ENCODE measurements at places on chromosomes 16 and 17.

DNA sequence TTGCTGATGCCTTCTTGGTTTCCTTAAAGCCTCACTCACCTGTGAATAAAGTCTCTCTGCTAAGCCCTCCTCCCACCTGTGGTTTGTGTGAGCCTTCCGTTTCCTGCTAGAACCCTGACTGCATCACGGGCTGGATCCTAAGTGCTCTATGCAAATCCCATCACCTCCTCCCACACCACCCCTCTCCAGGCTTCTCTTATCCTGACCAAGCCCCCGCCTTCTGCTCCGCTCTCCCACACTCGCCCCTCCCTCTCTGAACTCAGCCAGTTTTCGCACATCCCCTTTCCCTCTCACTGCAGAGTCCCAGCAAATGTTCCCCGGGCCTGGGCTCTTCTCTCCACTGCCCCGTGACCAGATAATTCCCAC, 51.8 kb downstream of the PIMREG start:
- peak; percentile 16 for DNase-seq

- no peak for DNase-seq
Measured at GRCh38 chr17:31050948-31051347, 43.8 kb upstream of the NF1 start.

- peak; percentile 58 for DNase-seq
Measured at GRCh38 chr16:68704232-68704867, 32.7 kb upstream of the CDH1 start.

GRCh38 chr16:17252064-17252463, 218.7 kb downstream of the XYLT1 start:
- no peak for DNase-seq

GRCh38 chr16:69003500-69003899, 102.0 kb upstream of the HAS3 start:
- no peak for DNase-seq

GRCh38 chr16:876523-877241, 76.1 kb upstream of the GNG13 start:
- no peak for DNase-seq

DNA sequence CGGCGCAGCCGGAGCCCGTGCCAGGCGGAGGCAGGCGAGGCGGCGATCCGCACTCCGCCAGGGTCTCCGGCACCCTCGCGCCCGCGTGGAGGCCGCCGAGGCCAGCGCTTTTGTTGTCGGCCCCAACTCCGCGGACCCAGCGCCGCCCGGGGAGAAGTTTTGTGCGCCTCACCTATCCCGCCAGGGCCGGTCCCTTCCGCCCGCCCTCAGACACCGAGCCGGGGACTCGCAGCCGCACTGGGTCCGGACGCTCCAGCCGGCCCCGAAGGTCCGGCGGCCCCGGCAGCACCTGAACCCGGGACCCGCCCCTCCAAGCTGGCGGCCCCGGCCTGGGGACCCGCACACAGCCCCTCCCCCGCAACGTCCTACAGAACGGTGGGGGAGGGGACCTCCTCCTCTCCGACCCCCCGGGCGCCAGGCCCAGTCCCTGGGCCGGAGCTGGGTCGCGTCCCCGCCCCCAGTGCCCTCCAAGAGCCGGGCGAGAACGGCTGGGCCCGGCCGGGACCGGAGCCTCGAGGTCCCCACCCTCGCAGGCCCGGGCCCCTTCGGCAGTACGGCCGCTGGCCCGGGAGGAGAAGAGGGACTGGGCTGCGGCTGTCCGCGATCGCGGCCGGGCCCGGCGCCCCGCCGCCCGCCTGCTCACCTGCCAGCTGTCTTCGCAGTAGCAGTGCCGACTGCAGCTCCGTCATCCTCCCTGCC, 698 bp downstream of the UBE2G1 start:
- DNase-seq = no peak

DNA sequence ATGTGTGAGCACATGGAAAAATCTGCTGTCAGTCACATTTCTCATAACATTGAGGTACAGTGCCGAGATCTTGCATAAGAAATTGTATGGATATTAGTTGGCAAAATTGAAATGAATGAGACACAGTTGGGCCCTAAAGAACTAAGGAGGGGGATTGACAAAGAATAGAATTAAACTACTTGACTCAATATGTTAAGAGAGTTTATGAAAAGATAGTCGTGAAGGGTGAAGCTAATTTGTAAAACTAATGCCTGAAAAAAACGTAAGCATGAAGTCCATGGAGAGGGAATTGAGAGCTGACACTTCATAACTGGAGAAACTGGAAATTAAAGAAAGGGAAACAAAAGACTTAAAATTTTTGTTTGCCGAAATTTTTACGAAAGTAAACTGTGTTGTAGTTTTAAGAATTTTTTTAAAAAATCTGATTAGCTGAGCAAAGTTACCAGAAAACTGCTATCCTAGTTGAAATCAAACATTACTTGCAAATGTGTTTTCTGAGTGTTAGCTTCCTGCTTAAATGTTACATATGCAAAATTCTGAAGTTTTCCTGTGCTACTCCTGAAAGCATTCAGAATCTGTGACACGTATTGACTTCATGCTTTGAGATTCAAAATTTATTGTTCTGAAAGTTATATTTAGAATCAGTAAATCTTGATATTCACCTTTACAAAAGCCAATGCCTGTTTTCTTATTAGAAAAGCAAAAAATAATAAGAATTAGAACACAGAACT, 239.9 kb downstream of the PHKB start:
- DNase-seq = no peak

GRCh38 chr16:80743273-80743672, 61.1 kb downstream of the CDYL2 start:
- DNase-seq = no peak

GRCh38 chr17:43427362-43428043, 28.7 kb downstream of the ARL4D start:
- no peak for DNase-seq

DNA sequence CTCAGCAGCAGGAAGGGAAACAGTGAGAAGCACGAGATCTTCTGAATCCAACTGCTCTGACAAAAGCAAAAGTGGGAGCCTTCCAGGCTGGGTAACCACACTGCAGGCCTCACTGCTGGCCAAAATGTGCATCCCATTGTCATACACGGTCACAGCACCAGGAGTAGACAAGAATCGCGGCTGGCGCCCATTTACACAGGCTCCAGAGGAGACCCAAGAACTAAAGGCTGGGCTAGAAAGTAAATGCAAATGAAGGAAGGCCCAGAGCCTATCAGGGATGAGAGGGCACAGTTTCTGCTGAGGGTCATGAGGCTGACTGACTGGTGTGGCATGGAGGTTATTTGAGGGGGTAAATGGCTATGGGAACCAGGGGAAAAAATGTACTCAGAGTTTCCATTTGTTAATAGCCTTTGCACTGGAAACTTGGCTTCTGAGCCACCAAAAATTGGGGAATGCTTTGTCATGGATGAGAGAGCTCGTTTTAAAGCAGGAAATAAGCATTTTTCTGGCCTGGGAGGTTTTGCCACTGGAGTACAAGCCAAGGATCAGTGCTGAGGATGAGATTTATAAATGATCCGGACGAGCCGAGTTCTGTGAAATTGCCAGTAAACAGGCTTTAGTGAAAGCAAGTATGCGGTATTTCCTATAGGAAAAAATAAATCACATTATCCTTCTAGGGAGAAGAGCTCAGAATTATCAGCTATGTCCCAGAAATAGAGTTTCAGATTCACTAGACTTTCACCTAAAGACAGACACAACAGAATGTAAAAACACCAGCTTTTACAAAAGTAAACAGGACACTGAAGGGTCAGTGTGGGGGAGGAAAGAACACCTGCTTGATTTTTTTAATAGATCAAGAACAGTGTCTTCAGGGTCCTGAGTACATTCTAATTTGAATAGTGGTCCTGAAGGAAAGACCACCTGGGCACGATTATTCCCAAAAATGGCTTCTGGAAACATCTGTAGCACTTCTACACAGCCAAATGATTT, 66.9 kb upstream of the GSG1L start:
- no peak for DNase-seq

GRCh38 chr16:54077050-54077821, 209.4 kb downstream of the IRX3 start:
- DNase-seq = no peak

- DNase-seq = no peak
Measured at GRCh38 chr16:411576-412265, 10.0 kb downstream of the DECR2 start.

DNA sequence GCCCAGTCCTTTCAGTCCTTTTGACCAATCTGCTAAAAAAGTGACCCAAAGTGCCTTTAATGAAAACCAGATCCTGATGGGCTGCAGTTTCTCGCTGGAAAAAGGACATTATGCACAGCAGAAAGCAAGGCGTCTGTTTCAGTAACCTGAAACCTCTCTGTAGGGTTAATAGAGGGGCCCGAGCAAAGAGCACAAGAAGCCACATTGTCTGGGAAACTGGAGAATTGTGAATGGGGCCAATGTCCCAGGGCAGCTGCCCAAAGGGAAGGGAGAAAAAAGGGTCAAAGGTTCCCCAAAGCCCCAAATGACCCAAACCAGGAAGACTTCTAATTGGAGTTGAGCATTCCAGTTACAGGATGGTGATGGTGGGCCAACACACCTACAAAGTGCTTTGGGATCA, 3.0 kb downstream of the OTOA start:
- no peak for DNase-seq

DNA sequence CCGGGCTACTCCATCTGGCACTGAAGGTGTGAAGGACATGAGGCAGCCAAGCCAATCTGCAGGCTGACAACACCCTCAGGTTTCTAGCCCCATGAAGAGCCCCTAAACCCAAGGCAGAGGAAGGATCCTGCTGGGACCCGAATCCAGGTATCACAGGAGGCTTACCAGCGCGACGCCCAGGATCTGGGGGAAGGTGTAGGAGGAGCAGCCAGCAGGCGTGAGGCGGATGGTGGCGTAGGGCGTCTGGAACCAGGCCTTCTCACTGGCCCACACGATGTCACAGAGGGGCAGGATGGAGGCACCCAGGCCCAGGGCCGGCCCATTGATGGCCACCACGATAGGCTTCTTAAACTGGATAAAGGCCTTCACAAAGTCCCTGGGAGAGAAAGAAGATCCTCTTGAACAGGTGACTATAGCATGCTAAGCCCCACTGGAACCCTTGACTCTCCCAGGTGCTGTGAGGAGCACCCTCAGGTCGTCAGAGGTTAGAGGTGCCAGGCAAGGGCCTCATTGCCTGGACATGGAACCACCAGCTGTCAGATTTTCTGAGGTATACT, 71.7 kb downstream of the DYNLRB2 start:
- DNase-seq = no peak

DNA sequence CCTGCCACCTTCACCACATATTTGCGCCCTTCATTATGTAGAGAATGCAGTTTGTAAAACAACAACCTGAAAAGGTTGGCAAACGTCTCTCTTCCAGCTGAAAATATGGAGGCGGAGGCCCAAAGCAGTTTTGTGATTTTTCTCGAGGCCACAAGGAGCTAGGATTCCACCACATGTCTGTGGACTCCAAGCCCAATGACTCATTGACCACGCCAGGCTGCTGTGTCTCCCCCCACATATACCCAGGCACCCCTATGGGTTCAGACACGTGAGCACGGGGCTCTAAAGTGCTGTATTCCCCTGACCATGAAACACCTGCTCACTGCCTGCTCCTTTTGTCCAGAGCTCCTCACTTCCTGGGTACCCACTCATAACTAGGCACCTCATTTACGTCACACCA, 121.4 kb upstream of the CDH5 start:
- no peak for DNase-seq

DNA sequence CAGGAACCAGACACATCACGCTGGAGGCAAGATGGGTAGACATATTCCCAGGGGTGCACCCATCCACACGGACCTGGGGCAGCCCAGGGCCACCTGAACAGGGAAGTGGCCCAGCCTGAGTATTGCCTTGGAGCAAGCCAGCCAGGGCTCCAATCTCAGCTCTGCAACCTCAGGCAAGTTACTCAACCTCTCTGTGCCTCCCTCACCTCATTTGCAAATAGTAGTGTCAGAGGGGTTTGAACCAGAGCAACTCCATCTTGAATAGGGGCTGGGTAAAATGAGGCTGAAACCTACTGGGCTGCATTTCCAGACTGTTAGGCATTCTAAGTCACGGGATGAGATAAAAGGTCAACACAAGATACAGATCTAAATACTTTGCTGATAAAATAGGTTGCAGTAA, 35.1 kb upstream of the SNN start:
- no peak for DNase-seq

DNA sequence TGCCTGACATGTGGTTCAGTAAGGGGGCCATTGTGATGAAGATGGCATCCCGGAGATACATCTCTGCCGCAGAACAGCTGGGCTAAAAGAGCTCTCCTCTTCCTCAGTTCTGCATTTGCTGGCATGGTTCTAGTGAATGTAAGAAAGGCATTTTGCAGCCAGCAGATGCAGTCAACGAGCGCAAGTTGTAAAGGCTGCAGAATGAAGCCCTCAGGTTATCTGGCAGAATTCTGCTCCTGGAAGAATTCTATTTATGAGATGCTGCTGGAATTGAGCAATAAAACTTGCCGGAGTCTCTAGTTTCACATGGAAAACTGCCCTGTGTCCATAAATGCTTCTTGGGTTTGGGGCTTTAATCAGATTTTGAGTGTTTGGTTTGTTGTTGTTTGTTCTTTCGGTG, 176.8 kb upstream of the HSBP1 start:
- DNase-seq = no peak

DNA sequence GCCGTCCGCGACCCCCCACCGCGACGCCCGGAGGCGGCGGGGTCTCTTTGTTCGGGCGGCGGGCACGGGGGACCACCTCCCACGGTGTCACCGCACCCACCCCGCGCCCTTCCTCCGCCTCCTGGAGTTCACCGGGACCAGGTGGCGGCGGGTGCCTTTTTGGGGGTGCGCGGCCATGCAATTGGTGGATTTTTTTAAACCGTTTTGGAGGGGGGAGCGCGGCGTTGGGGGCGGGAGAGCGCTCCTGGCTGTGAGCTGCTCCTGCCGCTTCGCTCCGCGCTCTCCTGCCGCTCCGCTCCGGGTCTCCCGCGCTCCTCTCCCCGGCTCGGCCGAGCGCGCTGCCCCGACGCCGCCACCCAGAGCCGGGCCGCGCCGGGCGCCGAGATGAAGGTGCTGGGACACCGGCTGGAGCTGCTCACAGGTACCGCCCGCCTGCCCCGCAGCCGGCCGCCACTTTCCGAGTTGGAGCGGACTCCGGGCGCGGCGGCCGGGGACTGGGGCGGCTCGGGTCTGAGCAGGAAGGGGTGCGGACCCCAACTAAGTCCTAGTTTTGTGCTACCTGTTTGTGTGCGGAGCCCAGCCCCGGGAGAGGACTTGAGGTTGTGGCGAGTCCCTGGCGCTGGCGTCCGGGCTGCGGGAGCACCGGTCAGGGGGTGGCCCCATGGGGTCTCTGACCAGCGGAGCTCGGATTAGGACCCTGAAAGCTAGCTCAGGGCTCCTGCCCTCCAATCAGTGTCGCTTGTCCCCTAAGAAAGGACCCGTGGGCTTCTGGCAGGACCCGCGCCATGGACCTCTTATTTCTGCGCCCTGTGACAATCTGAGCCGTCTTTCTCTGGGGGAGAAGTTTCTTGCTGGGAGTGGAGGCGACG, 35.7 kb upstream of the NDRG4 start:
- peak; percentile 18 for DNase-seq

- DNase-seq = no peak
Measured at GRCh38 chr16:35725949-35726348, 2266.5 kb downstream of the TP53TG3F start.

All from activated naive CD8-positive, alpha-beta T cell treated with anti-CD3 and anti-CD28 coated beads for 36 hours (primary cell).